ENCODE measurements at places on chromosomes 7 and 10. TPM values are rescaled to one million over a fixed set of nuclear protein-coding genes. Genes with fewer than 3 reads are reported as not detected.

Gene GIMAP2
- total RNA-seq = 0.66 TPM

Gene LBX1
- not detected for total RNA-seq

Gene ZNF212
- 7.3 TPM for total RNA-seq

Gene UCN3
- total RNA-seq = not detected

Gene ZFAND4
- 8.6 TPM for total RNA-seq

Gene TBC1D12
- 9.8 TPM for total RNA-seq

Gene PNLIP
- total RNA-seq = not detected

Gene TMEM139
- not detected for total RNA-seq

Gene LDB3
- total RNA-seq = under 0.01 TPM

Gene TRIM73
- total RNA-seq = 0.29 TPM
